ENCODE measurements at places on chromosomes 2 and 18.
A peak's percentile ranks its signal among the peaks of the same experiment; 100 is the strongest.

- no peak for DNase-seq
Observed at GRCh38 chr2:216877085-216877484, 17.2 kb upstream of the TNP1 start.

GRCh38 chr18:31931163-31931885, 11.6 kb downstream of the TRAPPC8 start:
- DNase-seq, result no peak

GRCh38 chr18:67516539-67517443, at the start of gene DSEL:
Gene DSEL (minus strand): TSS chr18:67516720. CDS start chr18:67514608, 2,112 bp downstream.
- peak; percentile 96 for DNase-seq

DNA sequence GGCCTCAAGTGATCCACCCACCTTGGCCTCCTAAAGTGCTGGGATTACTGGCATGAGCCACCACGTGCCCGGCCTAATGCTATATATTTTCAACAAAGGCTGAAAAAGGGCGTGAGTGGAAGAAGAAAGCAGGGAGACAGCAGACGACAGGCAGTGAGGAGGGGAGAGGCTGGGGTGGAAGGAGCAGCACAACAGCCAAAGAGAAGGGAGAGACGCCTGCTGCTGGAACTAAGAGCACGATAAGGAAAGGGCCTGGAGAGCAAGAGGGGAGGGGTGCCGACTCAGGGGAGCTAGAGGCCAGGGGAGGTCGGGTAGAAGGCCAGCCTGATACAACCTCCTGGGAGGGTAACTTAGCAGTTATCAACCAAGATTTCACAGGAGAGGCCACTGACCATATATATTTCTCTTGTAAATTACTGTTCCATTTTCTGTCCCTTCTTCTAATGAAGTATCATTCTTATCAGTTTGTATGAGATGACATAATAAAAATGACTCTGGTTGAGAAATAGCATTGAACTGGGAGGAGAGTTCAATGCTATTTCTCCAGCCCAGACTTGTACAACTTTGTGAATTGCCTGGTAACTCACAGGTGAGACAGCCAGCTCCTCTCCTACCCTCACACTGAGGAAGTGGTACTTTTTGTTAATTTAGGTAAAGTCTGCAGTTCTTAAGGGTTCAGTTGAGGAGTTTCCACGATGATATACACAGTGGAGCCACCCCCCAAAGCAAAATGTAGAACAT, 5.8 kb upstream of the RNU4ATAC start:
- no peak for DNase-seq

DNA sequence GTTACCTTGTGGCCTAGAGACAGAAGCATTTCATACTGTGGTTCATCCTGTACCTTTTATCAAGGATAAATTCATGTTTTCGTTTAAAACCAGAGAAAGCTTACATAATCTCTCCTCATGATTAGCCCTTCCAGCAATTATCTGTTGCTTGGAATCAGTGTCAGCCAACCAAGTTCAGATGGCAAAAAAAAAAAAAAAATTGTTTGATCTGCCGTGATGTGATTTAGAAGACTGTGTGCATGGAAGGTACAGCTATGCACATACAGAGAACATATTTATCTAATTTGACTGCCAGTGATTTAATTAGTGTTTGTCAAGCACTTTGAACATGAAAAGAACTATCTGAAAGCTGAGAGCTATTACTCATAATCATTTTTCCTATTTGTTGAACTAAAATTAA, 180.9 kb downstream of the ZEB2 start:
- no peak for DNase-seq

GRCh38 chr2:107809835-107810234, 16.9 kb upstream of the RGPD4 start:
- no peak for DNase-seq

- no peak for DNase-seq
Observed at GRCh38 chr18:46657115-46657955, at the start of gene LOXHD1. Gene LOXHD1 (minus strand): TSS chr18:46657220. CDS start chr18:46657033, 187 bp downstream.

DNA sequence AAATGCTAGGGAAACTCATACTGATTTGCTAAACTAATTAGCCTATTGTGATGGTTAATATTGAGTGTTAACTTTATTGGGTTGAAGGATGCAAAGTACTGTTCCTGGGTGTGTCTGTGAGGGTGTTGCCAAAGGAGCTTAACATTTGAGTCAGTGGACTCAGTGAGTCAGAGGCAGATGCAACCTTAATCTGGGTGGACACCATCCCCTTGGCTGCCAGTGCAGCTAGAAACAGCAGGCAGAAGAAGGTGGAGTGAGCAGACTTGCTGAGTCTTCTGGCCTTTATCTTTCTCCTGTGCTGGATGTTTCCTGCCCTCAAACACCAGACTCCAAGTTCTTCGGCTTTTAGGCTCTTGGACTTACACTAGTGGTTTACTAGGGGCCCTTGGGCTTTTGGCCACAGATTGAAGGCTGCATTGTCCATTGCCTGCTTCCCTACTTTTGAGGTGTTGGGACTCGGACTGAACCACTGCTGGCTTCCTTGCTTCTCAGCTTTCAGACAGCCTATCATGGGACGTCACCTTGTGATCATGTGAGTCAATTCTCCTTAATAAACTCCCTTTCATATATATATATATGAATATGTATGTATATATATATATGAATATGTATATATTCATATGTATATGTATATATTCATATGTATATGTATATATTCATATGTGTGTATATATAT, 69.7 kb downstream of the RPRM start:
- no peak for DNase-seq

- no peak for DNase-seq
Observed at GRCh38 chr18:41338341-41338740, 616.7 kb upstream of the PIK3C3 start.

GRCh38 chr2:37934591-37935513, 9.8 kb downstream of the RMDN2 start:
- DNase-seq, result no peak

DNA sequence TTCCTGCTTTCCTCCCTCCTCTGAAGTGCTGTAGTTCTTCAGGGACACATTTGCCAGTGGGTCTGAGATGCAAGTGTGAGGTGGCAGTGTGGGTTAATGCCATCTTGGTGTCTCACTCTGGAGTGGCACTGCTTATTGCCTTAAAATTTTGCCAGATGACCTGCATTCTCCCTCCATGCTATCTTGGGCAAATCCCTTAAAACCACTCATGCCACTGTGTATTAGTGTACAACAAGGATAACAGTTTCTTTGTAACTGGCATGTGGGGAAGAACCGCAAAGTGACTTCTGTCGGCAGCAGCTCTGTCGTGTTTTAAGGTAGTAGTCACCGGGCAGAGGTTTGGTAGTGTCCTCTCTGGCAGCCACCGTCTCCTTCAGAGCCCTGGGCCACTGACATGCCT, 124.2 kb downstream of the NEDD4L start:
- no peak for DNase-seq

GRCh38 chr2:4976407-4976806, 715.8 kb upstream of the SOX11 start:
- no peak for DNase-seq

- peak; percentile 85 for DNase-seq
Observed at GRCh38 chr2:95022309-95023221, 2.9 kb upstream of the MAL start.

- no peak for DNase-seq
Observed at GRCh38 chr18:54739476-54739875, 88.8 kb upstream of the RAB27B start.

DNA sequence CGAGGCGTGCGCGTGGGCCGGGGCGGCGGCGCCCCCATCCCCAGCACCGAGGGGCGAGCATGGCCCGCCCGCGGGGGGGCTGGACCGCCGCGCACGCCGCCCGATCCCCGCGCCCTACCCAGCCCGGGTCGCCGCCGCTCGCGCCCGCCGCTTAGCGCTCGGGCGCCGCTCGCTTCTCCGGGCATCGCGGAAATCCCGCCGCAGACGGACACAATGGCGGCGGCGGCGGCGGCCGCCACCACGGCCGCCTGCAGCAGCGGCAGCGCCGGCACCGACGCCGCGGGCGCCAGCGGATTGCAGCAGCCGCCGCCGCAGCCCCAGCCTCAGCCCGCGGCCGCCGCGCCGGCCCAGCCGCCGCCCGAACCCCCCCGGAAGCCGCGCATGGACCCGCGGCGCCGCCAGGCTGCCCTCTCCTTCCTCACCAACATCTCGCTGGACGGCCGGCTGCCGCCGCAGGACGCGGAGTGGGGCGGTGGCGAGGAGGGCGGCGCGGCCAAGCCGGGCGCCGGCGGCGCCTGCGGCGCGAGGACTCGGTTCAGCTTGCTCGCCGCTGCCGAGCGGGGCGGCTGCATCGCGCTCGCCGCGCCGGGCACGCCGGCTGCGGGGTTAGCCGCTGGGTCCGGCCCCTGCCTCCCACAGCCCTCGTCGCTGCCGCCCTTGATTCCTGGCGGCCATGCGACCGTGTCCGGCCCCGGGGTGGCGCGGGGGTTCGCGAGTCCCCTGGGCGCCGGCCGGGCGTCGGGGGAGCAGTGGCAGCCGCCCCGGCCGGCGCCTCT, 453 bp downstream of the CABLES1 start:
- no peak for DNase-seq

GRCh38 chr2:63850204-63850571, 8.5 kb downstream of the UGP2 start:
- DNase-seq, result no peak

DNA sequence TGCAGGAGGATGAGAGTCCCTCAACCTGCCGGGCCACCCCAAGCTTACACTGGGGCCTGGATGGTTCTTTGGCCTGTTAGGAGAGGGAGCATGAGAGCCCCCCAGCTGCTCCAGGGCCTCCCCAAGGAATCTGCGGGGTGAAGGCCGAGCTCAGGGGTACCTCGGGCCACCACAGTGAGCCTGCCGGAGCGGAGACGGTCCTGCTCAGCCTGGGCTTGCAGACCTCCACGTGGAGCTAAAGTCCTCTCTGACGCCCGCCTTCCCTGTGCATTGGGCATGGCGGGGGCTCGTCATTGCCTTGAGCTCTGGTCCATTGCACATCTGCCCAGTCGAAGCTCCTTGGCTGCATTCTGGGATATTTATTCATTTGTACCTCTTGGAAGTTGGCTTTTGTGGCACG, 62.7 kb downstream of the ASB1 start:
- no peak for DNase-seq

DNA sequence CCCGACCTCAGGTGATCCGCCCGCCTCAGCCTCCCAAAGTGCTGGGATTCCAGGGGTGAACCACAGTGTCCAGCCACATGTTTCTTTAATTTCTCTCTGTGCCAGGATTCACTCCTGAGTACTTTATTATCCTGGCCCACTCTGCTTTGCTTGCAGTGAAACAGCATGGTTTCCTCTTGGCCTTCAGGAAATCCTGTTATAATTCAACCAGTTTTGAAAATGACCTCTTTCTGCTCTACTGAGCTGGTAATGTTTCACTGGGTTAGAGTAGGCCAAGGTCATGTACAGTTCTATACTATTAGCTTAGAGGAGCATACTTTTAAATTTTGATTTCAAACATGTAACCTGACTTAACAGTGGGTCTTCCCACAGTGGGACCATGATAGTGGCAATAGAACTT, 90.6 kb upstream of the PELI1 start:
- no peak for DNase-seq

- DNase-seq, result no peak
Observed at GRCh38 chr2:61785583-61785982, 68.3 kb downstream of the FAM161A start.

DNA sequence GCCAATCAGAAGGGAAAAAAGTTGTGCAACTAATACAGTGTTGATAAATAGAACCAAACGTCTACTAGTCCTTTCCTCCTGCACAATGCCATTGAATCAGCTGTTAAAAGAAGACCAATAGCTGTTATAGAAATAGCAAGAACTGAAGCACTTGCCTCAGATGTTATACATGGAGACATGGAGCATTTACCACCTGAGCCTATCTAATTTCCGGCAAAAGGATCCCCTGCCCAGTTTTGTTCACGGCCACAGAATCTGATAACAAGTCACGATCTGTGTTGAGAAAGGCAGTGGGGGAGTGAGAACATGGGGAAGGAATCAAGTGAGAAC, 285.4 kb downstream of the ZEB2 start:
- DNase-seq, result no peak

GRCh38 chr2:217993817-217994463, 8.9 kb downstream of the TNS1 start:
- DNase-seq, result no peak

DNA sequence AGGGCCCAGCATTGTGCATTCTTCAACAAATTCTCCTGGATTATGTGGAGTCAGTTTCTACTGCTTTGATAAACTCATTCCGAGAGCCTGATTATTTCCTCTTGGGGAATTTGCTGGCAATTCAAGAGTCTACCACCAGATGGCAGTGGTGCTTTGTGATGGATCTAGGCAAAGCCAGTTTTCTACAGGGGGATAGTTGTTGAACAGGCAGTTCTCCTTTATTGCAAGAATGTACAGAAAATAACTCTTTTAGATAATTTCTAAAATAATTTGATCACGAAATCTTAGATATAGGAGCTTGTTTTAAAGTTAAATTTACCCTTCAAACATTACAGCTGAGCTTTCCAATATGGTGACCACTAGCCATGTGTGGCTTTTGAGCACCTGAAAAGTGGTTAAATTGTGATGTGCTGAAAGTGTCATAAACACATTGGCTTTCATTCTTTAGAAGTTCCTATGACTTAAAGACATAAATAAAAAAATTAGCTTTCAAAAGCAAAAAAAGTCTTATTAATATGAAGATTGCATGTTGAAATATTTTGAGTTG, 66.7 kb upstream of the HAAO start:
- peak; percentile 30 for DNase-seq

DNA sequence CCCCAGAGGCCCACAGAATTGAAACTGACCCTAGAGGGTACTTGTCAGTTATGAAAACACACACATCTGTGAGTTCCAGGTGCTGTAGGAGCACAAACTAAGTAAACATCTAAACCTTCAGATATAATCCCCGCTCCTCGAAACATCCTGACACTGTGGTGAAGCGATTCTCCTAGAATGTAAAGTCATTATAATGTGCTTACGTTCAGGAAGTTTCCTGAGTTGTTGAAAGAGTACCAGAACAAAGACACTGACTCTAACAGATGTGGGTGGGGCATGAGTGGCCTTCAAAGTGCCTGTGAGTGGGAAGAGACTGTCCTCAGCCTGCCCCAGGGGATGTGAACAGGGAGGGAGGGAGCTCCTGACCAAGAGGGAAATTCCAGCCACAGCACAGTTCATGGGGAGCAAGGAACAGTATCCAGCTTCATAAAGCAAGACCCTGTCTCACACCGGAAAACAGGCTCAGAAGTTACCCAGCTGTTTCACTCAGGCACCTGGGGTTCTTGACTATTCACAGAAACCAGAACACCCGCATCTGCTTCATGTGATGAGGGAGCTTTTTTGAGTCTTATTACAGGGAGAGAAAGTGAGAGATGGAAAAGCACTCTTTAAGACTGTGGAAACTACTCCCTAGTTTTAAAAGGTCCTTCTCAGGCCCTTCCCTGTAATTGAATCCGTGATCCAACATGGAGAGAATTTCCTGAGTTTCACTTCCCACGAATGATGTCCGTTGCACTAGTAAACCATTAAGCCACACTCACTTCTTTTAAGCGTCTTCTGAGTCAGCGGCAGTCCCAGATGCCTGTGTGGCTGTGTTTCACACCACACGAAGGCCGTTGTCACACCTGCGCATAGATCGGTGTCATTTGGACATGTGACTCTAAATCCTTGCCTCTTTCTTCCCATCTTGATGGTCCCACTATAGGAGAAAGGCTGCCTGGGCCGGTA, 88.6 kb upstream of the EML6 start:
- no peak for DNase-seq

DNA sequence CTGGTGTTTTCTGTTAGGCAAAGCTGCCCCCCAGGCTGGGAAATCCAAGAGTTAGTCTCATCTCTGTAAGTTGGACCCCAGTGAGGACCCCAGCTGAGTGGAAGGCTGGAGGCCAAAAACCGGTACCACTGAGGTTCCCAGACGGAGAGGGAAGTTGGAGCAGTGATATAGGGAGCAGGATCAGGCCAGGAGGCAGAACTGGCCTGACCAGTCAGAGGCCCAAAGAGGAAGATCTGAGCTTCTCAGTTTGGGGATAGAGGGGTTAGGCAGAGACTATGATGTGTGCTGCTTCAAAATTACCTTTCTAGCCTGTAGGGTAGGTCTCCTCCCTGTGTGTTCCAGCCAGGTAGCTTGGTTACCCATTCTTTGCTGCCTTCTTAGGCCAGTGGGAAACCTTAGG, 4.6 kb upstream of the RNF181 start:
- no peak for DNase-seq
